ENCODE measurements at places on chromosomes 3 and 15.

- no peak for DNase-seq
Measured at GRCh38 chr3:125240496-125240895, 27.9 kb upstream of the SLC12A8 start.

DNA sequence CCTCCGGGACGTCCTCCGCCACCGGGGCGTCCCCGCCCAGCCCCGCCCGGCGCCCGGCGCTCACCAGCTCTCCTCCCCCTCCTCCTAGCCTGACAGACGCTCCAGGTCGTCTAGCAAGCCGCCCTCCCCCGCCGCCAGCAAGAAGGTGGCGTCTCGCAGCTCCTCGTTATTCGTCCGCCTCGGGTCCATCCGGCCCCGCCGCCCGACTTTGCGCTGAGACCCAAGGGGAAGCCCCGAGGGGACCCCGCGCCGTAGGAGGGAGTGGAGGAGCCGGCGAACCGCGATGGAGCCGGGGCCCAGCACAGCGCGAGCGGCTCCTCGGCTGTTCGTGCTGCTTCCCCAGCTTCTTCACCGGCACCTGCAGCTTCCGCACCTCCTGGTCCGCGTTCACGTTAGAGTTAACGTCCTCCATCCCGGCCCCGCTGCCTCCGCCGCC, 26.3 kb upstream of the MTHFS start:
- DNase-seq: peak; percentile 75

DNA sequence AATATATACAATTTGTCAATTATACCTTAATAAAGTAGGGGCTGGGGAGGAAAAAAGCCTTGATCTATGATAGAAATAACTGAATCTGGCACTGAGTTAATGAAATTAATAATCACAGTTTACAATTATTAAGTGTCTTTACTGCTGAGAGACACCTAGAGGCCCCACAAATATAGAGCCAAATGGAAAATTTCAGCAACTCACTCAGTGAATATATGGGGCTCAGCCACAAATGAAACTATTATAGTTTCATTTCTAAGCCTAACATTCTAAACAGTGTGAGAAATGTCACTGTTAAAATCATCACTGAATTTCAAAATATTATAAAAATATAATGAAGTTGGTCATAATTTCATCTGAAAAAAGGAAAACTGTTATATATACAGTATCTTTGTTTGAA, 40.3 kb downstream of the GNB4 start:
- DNase-seq: no peak

- no peak for DNase-seq
Measured at GRCh38 chr3:10173095-10173925, 8.6 kb downstream of the IRAK2 start.

DNA sequence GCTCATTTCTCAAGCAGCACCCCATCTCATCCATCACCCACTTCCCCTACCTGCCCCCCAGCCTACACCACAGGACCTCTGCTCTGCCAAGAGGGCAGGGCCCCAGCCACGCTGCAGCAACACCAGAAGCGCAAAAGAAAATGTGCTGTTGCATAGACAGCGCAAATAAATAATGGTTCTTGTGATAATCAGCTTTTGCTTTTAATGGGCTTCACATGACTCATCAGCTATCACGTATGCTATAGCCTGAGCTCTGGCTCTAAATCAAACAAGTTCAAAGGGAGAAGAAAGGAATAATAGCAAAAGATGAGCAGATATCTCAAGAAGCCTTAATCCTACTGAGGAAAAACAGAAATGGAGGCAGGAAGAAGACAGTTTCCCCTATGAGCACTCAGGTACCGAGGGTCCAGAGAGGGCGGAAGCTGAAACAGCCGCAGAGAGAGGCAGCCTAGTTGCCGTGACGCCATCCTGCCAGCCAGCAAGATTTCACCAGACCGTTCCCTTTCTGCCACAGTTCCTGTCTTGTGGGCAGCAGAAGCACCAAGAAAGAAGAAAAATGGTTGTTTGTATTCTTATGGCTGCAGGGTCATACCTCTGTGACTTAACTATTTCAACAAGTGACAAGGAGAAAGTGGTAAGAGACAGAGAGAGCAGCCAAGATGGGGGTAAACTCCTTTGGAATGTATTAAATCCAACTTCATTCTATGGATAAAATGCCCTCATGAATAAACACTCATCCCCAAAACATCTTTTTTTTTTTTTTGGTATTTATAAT, 22.0 kb downstream of the RAB27A start:
- peak; percentile 36 for DNase-seq

GRCh38 chr3:184637705-184638104, 74.2 kb downstream of the MAGEF1 start:
- no peak for DNase-seq

DNA sequence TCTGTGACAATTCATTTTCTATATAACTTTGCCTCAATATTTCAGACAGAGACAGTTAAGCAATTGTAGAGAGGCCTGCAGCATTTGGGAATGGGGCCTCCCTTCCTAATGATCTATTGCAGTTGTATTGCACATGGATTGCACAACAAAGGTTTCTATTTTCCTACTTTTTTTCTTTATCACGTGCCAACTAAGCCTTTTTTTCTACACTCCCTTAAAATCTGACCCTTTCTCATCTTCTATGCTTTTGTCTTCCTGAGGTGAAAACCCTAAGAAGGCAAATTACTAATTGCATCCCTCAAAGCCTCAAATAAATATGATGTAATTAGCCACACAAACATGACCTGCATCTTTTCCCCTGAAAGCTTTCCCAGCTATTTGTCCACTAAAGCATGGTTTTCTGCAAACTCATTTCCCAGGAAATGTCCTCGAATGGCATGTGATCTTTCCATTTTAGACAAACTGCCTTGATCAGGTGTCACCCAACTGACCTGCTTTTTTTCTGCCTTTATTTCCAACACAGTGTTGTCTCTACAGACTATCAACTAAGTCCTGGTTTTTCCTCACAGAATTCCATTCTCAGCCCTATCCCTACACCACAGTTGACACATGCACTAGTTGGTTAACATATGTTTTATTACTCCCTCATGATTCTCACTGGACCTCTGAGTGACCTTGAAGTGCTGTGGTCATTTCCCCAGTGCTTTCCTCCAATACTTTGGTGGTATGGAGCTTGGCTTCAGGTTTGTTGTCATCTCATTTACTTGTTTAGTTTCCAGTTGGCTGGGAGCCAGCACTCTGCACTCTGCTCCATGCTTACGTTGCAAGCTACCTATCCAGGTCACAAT, 31.9 kb upstream of the TSC22D2 start:
- no peak for DNase-seq

DNA sequence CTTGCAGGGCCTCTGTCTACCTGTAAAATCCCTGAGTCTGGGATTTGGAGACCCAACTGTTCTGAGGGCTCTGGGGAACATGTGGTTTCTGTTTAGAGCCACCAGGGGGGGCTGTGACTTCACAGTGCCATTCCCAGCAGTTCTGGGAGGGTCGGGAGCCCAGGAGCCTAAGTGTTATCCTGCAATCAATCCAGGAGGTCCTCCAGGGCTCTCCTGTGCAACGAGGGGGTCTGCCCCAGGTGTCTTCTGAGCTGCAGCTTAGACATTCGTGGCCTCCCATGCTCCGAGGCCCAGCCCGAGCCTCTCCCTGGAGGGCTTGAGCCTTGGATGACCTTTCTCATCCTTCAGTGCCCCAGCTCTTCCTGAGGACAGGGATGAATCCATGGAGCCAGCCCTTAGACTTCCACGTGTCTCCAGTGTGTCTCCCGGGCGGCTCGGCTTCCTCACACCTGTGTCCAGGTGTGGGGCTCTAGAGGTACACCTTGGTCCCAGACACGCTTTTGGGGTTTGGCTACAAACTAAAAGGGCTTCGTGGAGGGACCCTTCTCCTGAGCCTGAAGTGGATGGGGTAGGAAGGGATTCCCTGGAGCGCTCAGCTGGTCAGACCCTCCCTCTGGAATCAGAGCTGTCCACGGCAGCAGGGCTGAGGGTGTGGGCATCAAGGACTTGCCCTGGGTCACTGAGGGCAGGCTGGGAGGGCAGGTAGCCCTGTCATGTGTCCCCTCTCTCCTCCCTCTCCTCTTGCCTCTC, 20.3 kb upstream of the ABTB1 start:
- no peak for DNase-seq

DNA sequence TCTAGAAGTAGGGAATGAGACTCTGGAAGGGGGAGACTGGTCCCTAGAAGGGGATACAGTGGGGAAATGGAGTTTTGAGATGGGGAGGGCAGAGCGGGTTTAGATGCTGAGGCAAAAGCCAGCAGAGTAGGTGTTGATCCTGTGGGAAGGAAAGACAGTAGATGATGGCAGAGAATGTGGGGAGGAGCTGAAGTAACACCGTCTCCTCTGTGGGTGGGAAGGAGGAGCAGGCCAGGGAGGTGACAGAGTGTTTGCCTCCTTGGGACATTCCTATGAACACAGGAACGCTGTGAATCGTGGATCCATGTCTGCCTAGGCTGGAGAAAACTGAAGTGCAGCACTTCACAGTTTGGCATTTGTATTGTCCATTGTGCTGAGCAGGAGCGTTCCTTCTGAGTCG, 20.4 kb downstream of the GRK7 start:
- DNase-seq: no peak

DNA sequence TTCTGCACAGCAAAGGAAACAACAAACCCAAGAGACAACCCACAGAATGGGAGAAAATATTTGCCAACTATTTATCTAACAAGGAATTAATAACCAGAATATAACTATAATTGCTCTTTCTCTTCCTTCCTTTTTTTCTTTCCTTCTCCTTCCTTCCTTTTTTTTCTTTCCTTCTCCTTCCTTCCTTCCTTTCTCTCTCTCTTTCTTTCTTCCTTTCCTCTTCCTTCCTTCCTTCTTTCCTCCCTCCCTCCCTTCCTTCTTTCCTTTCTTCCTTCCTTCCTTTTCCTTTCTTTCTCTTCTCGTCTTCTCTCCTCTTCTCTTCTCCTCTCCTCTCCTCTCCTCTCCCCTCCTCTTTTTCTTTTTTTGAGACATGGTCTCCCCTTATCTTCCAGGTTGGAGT, 345.4 kb upstream of the ARRDC4 start:
- no peak for DNase-seq

DNA sequence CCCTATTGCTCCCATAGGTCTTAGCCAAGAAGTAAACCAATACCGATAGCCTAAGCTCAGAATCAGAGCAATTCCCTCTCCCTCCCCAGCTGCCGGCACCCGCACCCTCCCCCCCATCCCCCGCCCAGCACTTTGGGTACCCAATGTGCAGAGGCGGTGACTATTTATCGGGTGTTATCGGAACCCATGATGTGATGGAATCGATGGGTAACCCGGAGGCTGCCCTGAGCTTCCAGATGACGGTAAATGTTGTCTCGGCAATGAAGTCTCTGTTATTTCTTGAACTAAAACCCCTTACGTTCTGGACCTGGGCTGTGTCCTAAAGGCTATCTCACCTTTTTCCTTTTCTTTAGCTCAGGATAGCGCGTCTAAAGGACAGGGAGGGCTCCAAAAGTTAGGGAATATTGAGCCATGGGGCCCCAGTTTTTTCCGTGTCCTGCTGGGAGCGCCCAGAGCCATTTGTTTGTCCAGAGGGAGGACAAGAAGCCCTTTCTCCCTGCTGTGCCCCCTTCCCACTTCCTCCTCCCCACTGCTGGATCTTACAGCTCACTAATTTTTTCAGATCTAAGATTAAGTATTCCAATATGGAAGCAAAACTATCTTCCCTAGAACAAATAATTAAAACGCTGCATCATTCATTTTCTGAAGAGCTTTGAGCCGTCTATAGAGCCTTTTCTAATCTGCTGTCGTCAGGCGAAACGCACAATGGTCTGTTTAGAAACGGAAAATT, 1.5 kb downstream of the SLITRK3 start:
- no peak for DNase-seq

DNA sequence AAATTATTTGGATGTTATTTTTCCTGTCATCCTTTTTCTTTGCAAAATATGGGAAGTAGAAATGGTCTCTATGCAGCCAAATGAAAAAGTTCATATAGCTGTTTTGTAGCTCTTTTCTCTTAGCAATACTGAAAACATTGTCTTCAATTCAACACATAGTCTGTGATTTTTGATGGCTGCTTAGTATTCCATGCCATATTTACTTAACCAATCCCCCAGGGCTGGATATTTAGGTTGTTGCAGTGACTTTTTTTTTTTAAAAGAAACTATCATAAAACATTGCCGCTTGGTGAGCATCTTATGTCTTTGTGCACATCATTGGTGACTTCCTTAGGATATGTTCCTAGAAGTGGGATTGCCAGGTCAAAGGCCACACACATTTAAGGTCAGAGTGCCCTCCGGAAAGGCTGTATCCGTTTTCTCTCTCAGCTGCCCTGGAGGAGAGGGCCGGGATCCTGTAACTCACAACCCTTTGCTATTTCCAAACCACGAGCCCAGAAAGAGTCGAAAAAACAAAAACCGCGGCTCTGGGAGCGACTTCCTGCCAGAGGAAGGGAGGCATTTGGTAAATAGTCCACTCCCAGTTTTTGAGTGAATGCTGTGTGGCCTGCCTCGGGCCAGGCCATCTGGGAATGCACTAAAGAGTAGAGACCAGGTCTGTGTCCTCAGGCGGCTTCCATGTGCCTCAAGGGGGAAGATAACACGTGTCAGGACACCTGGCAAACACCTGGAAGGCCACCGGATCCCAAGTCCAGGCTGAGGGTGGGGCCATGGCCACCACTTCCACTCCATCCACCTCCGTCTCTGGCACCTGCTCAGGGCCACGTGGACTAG, 41.9 kb downstream of the SMAD6 start:
- DNase-seq: no peak

DNA sequence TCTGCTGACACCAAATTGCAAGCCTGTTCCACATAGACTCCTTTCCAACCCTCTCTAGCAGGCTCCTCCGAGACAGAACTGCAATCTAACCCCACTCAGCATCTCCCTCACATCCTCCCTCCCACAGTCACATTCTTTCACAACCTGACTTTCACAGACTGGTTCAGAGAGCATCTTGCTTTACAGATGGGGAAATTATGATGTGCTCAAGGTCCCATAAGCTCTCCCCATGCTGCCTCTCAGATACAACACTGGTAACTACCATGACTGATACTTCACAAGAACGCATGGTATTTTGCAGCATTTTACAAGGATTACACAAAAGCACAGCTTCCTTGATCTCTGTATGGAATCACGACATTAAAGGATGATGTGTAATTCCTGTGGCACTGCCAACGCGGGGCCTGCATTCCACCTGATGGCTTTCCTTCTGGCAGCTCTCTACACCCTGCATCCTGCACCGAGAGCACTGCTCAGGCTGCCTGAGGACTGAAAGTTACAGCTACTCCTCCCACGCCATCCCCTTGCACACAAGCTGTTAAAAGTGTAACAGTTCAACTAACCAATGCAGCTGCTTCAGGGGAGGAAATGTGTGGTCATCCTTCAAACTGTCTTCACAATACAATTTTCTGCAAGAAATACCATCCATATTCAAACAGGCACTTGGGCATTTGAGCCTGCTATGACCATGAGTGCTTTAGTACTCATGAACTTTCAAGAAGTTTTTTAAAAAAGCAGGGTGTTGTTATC, 27.6 kb downstream of the TBC1D2B start:
- peak; percentile 64 for DNase-seq
